Fibroblast of gingiva (primary cell): ENCODE measurements at places on chromosomes 2 and 18.

DNA sequence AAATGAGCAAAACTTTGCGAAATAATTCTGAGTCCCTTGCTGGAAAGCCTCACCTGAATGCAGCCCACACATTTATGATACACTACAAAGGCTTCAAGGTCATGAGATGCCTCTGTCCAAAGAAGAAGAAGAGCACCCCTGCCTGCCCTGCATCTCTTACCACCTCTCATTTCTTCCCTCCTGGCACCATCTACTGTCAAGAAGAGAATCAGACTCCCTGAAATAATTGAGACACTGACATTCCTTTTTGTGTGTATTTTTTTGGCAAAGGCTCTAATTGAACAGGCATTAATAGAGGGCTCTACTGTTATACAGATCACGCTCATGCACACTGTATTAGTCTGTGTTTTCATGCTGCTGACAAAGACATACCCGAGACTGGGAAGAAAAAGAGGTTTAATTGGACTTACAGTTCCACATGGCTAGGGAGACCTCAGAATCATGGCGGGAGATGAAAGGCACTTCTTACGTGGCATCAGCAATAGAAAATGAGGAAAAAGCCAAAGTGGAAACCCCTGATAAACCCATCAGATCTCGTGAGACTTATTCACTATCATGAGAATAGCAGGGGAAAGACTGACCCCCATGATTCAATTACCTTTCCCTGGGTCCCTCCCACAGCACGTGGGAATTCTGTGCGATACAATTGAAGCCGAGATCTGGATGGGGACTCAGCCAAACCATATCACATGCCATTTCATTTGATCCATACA is 176.3 kb downstream of the ALPK2 start:
- no peak for DNase-seq

DNA sequence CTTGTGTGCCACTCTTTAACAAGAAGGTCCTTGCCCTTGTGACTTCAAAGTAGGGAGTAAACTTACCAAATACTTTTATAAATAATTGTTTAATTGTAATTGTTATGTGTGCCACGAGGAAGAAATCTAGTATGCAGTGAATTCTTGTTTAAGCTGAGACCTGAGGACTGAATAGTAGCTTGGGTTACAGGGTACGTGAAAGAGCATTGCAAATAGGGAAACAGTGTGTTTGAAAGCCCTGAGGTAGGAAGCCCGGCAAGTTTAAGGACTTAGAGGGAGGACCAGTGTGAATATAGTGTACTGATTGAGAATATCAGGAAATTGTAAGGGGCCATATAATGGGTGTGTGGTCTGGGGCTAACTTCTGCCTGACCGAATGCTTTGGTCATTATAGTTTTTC is 26.2 kb downstream of the PHLPP1 start:
- DNase-seq: no peak

- no peak for DNase-seq
Measured at GRCh38 chr2:101478181-101479001, 3.5 kb upstream of the RFX8 start.

DNA sequence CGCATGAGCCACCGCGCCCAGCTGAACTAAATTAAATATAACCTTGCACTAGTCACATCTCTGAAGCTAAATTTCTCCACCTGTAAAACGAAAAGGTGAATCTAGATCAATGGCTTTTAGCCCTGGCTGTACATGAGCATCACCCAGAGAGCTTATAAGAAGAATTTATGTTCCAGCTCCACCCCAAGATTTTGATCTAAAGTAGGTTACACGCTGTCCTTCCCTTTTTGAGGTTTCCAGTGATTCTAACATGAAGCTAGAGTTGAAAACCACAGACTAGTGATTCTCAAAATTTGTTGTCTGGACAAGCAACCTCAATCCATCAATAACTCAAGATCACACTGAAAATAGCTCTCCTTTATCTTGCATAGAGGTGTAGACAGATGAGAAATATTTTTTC is 208.8 kb upstream of the CRIM1 start:
- no peak for DNase-seq

GRCh38 chr2:29850794-29851193 is 70.6 kb downstream of the ALK start:
- DNase-seq: no peak

- no peak for DNase-seq
Measured at GRCh38 chr2:59167514-59167913, 926.4 kb upstream of the FANCL start.

DNA sequence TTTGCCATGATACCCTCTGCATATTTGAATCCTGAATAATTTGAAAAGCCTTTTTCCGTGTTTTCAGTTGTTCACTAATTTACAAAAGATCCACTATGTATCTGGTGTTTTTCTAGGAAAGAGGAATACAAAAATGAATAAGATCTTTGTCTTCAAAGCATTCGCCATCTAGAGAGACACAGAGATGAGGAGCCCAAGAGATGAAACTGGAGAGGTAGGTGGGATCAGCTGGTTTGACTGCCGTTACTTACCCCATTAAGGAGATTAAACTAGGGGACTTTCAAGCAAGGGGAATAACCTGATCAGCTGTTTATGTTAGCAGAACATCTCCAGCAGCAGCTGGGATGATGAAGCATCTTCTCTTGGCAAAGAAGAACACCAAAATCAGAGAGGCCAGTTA is 150.2 kb upstream of the SATB2 start:
- no peak for DNase-seq

GRCh38 chr18:9029131-9029530 is 73.4 kb upstream of the NDUFV2 start:
- no peak for DNase-seq

GRCh38 chr2:236170590-236171165 is 2.5 kb upstream of the GBX2 start:
- DNase-seq: no peak

GRCh38 chr18:67862069-67862468 is 345.5 kb upstream of the DSEL start:
- DNase-seq: no peak

- peak; percentile 16 for DNase-seq
Measured at GRCh38 chr2:42331569-42332284, 29.3 kb downstream of the COX7A2L start.

DNA sequence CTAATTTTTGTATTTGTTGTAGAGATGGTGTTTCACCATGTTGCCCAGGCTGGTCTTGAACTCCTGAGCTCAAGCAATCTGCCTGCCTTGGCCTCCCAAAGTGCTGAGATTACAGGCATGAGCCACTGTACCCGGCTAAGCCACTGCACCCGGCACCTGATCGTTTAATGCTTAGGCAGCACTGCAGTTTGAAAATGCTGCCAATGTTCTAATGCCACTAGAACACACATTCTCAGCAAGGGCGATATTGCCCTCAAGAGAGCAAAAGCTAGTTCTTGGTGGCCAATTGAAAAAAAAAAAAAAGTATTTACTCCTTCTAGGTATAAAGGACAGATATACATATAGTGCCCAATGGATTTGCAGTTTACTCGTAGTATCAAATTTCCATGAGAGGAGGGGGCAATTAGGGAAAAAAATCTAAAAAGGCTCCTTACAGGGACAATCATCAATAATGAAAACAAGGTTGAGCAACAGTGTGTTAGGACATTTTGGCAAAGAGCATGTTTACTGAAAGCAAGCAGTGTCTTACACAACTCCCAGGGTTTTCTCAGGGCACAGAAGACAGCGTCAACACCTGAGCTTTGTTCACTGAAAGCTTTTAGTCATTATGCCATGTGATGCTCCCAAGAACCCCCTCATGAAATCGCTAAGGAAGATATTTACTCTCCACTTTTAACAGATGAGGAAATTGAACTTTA is 199.9 kb upstream of the PKDCC start:
- peak; percentile 76 for DNase-seq

DNA sequence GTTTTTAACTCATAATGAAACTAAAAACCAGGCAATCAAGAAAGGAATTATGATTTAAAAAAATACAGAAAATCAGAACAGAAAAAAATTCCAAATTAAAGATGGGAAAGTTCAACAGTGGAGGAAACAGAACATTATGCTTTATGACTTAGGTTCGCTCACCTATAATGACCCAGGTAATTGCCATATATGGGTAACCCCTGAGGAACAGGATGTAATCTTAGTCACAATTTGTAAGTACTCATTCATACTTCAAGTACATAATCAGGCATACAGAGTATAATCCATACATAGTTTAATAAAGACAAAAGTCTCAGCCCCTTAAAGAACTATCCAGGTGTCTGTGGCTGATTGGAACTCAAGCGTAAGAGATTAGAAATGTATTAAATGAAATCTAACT is 159.6 kb downstream of the AFF3 start:
- no peak for DNase-seq

DNA sequence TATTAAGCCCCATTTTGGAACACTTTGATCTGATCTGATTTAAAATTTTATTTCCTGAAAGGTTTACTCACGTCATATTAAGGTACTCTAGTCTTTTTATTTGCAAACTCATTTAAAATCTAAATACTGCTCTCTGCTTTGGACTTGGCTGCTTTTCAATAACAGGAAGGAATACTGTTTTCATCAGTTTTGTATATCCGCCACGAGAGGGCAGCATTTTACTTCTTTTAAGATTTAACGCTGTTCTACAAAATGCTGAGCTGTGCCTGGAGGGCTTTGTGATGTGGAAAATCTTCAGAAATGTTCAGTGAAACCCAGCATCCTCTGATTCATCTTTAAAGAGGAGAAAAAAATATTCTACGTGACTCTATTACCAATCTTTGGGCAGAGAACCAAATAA is 37.5 kb upstream of the SLC38A11 start:
- peak; percentile 78 for DNase-seq

DNA sequence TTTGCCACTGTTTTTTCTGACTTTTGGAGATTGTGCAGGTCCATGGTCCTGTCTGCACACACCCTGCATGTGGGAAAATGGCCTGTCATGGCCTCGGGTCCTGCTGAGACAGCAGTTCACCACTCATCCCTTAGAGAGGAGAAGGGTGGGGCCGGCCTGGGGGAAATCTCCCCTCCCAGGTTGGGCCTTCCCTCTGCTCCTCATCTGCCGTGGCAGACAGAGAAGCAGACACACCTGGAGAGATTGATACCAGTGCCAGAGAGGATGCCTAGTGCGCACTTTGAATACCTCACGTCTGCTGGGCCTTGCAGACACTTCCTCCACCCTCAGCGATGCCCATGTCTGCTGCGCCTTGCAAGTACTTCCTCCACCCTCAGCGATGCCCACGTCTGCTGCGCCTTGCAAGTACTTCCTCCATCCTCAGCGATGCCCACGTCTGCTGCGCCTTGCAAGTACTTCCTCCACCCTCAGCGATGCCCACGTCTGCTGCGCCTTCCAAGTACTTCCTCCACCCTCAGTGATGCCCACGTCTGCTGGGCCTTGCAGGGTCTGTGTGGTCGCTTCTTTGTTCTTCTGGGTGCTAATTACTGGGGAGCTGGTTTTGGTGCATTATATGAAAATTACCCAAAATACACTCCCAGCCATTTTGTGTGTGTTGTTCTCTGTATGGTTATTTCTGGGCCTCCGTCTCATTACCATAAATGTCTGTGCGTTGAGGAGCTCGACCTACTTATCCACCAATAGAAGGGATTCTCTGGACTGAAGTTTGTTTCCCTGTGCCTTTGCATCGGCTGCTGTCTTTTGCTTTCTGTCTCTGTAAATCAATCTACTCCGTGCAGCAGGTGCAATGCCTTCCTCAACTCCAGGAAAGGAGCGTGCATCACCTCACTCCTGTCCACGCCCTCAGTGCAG is 186.9 kb upstream of the PXDN start:
- DNase-seq: no peak

- DNase-seq: no peak
Measured at GRCh38 chr2:108228537-108228936, 11.2 kb upstream of the SULT1C3 start.

DNA sequence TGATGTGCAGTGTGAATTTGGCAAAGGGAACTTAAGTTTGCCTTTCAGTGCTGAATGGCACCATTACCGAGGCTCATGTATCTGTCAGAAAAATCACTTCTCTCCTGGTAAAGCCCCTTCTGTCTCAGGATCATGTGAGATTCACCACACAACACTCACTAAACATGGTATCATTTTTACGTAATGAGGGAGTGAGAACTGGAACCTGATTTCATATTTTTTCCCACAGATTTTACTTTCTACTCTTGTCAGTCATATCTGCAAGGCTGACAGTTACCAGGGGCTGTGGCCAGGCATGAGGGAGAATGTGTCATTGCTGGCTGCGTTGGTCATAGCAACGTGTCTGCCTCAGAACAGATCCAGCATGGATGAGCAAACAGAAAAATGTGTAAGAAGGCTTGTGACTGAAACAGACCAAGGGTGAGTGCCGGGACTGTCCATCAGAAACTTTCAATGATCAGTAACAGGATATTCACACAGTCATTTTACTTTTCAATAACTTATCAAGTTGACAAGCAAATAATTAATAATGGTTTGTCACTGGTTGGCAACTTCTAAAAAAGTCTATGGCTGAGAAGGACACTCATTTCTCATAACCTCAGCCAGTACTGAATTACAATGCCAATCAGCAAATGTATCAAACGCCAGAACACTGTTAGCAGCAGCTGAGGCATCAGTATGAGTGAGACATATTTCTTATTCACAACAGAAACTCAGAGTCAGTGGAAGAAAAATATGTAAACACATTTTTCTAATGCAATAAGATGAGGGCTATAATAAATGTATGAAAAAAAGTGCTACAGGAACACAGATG is 100.5 kb downstream of the CDC42EP3 start:
- peak; percentile 74 for DNase-seq

DNA sequence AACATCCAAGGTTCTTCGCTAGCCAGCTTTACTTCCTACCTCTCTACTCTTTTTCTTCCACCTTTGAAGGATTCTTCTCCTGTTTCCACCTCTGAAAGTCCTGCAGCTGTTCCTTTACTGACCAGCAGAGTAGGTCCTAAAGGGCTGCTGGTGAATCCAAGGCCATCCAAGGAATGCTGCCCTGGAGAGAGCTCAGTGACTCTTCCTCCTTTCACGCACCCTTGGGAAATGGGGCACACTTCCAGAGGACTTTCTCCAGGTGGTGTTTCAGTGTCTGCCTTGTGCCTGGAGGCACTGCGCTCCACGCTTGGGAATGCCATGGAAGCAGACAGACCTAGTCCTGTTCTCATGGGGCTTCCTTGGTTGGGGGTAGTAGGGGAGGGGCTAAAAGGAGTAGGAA is 45.4 kb downstream of the SLC16A14 start:
- DNase-seq: no peak

DNA sequence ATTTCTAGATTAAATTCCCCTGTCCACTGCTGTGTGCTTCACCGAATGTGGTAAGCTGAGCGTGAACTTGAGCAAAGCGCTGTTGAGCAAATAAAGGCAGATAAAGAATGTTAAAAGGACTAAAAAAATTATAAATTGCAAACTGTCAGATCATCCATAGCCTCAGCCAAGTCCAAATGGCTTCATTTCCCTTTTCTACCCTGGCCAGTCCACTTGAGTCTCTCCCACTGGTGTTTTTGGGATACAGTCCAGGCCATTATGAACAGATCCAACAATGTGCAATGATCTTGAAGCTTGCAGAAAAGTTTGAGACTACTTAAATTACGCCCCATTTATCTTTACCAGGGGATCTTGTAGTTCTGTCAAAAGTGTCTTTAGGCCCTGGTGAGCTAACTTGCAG is 254.6 kb upstream of the PIK3C3 start:
- no peak for DNase-seq

- DNase-seq: no peak
Measured at GRCh38 chr2:41764919-41765318, 282.9 kb upstream of the PKDCC start.

GRCh38 chr18:43917520-43917919 is 640.2 kb upstream of the SYT4 start:
- DNase-seq: no peak

GRCh38 chr2:43133708-43134570 is 92.5 kb downstream of the ZFP36L2 start:
- no peak for DNase-seq

GRCh38 chr2:8408560-8409460 is 273.0 kb upstream of the ID2 start:
- no peak for DNase-seq
